ENCODE measurements at places on chromosomes 5 and 9. TPM values are rescaled to one million over a fixed set of nuclear protein-coding genes. Genes with fewer than 3 reads are reported as not detected.
A peak's percentile ranks its signal among the peaks of the same experiment; 100 is the strongest.

Gene SNX24
- total RNA-seq, result 2.3 TPM

DNA sequence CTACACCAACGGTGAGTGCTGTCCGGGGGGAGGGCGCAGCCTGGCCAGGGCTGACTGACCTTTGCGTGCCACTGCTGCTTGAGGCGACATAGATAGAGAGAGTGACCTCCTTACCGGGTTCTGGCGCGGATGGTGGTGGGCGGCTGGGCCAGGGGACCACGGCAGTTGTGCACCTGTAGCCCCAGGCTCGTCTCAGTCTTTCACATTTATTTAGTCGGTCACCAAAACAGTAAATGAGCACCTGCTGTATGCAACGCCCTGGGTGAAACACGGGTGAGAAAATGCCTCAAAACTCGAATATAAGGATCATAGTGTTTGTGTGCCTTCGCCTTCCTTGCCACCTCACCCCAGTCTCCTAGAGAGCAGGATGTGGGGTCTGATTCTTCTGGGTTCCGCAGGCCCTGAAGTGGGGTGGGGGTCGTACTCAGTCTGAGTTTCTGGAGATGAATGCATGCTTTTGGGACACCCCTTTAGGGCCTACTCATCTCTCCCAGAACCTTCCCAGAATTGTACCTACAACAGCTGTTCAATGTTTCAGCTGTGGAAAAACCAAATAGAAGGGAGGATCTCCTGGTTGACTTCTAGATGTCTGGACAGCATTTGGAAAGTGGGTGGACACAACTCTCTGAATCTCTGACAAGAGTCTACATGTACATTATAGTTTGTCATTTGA is 714 bp downstream of the SEC24A start:
- peak; percentile 34 for DNase-seq

DNA sequence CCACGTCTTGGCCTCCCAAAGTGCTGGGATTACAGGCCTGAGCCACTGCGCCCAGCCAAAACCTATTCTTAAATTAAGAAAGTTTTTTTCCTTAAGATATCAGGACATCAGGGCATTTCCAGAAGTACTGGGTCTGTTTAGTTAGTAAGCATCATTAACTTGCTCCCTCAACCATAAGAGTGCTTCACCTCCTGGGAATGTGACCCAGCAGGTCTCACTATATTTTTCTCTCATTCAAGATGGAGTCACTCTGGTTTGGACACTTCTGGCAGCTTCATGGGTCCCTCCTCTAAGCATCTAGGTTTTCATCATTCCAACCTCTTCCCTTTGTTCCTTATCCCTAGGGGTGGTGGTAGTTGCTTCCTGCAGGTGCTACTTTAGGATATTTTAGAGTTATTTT is 10.3 kb upstream of the BRD3OS start:
- no peak for DNase-seq

- no peak for DNase-seq
Observed at GRCh38 chr5:131996210-131997025, 15.0 kb downstream of the ACSL6 start.

DNA sequence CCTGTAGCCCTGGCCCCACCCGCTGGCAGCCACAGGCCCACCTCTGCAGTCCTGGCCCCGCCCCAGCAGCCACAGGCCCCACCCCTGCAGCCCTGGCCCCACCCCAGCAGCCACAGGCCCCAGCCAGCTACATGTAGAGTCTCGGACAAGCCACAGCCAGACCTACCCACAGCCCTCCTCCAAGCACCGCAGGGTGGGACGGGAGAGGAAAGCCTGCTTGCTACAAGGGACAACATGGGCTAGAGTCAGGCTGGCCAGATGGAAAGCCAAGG is 49.5 kb upstream of the SARDH start:
- DNase-seq, result no peak

GRCh38 chr9:32992595-32993238 is 8.7 kb downstream of the APTX start:
- no peak for DNase-seq

DNA sequence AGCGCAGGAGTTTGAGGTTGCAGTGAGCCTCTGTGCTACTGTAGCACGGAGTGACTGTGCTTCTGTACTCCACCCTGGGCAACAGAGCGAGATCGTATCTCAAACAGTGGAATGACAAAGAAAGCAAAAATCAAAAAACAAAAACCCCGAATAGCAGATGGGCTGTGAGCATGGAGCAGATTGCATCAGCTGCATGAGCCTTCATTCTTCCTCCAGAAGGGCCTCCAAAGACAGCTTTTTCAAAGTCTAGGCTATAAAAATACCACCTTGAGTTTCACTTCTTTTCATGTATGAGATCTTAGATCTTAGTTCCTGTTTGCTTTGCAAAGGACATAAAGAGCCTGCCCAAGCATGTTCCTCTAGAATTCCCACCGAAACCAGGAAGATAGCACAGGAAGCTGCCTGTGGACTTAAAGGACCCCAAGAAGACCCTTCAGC is 15.0 kb upstream of the HSPB3 start:
- DNase-seq, result peak; percentile 48

GRCh38 chr5:150320044-150320613 is 17.4 kb upstream of the ARSI start:
- no peak for DNase-seq

GRCh38 chr5:3958389-3958788 is 362.8 kb downstream of the IRX1 start:
- DNase-seq, result no peak

Gene PFN3
- total RNA-seq, result not detected

Gene PRRX2
- total RNA-seq, result 0.83 TPM
